ENCODE measurements at places on chromosomes 4 and X. TPM values are rescaled to one million over a fixed set of nuclear protein-coding genes. Genes with fewer than 3 reads are reported as not detected.

DNA sequence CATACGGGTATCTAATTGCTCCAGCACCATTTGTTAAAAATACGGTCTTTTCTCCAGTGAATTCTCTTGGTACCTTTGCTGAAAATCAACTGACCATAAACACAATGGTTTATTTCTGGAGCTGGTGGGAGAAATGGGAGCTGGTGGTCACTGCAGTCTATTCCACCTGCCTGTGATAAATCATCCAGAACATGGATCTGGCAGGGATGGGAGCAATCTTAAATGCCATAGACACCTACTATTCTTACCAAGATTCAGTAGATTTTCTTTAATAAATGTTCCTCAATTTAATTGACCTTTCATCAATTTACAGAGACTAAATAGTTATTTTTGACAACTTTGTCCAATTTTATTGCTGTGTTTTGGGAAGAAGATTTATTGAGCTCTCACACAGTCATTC lies 68.1 kb downstream of the SLC9A7 start:
- ATAC-seq: no peak

DNA sequence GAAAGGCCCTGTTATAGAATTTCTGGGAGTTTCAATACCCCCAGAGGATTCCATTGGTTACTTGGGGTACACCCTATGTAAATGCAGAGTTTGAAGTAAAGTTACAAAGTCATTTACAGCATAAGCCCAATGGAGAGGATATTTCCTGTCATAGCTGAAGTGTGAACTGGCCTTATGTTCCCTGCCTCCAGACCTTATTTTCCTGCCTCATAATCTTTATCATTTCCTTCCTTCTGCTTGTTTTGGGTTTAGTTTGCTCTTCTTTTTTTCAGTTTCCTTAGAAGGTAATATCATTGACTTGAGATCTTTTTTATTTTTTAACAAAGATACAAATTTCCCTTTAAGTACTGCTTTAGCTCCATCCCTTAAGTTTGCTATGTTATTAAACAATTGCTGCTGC lies 85.4 kb downstream of the PPEF1 start:
- no peak for ATAC-seq

- ATAC-seq: peak; percentile 35
These were observed 10.3 kb downstream of the FGF2 start for GRCh38 chr4:122836941-122837340.

- ATAC-seq: no peak
These were observed 51.0 kb downstream of the SPIN2B start for GRCh38 chrX:57070185-57070984.

- no peak for ATAC-seq
These were observed 212.0 kb downstream of the COMMD8 start for GRCh38 chr4:47251348-47252135.

DNA sequence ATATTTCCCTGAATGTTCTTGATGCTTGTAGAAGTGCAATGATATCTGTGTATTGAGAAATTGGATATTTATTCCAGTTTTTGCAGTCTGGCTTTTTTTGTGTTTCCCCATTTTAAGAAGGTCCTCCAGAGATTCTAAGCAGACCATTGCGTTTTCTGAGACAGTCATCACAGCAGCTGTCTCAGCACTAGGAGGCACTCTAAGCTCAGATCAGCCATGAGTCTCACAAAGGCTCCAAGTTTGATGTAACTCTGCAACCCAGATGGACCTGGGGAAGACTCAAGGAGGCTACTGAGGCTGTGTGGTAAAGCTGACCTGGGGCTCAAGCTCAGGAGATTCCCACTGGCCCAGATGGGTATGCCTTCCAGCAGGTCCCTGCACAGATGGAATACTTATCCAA lies 89.3 kb upstream of the CYLC1 start:
- no peak for ATAC-seq

GRCh38 chr4:38757945-38758600 lies 24.7 kb downstream of the TLR10 start:
- no peak for ATAC-seq

DNA sequence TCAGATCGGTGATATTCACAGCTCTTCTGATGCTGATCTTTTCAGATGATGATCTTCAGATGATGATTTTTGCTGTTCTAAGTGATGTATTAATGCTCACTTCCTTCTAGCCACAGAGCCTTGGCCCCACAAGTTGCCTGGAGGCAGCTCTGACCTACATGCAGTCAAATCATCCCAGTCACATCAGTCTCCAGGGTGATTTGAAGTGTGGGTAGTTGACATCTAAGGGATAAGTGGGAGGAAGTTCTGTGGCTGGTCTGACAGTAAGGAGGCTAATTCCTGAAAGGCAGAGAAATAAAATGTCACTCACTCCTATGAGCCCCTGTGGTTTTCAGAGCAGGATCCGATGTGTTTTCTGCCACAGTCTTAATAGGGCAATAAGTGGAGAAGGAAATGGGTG lies 79.8 kb upstream of the RPL34 start:
- no peak for ATAC-seq

DNA sequence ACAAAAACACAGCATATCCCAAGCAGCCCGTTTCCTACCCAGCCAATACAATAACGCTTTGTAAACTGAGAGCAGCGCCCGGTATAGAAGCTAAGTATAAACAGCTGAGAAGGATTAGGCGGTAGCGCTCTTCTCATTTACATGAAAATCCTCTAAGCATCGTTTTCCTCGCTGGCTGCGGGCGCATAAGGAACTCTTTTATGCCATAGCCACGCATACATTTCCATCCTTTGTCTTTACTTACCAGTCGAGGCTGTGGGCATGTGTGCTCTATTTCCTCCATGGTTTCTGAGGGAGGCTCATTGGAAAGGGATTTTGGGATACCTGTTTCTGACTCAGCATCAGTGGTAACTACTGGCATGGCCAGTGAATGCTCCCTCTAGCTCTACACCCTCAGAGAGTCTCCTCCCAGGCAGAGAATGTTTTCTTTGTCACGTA lies 383 bp downstream of the PCYT1B start:
- ATAC-seq: peak; percentile 41

- ATAC-seq: no peak
These were observed 152.2 kb upstream of the PPARGC1A start for GRCh38 chr4:24042094-24042493.

TASL gene
- total RNA-seq: not detected

PDE5A gene
- 3.2 TPM for total RNA-seq

HMX1 gene
- total RNA-seq: not detected
